H7 (cell line): ENCODE measurements at places on chromosomes 1 and 21. TPM values are rescaled to one million over a fixed set of nuclear protein-coding genes. Genes with fewer than 3 reads are reported as not detected.

- peak; percentile 42 for DNase-seq
These were observed 1.5 kb upstream of the KCNH1 start for GRCh38 chr1:211135342-211135950.

PRAMEF7 gene
- total RNA-seq, result not detected in 2 replicates

DNA sequence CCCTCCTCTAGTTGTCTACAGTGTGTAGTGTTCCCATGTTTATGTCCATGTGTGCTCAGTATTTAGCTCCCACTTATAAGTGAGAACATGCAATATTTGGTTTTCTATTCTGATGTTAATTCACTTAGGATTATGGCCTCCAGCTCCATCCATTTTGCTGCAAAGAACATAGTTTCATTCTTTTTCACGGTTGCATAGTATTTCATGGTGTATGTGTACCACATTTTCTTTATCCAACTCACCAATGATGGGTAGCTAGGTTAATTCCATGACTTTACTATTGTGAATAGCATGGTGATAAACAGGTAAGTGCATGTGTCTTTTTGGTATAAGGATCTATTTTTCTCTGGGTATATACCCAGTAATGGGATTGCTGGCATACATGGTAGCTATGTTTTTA is 67.0 kb downstream of the TBX19 start:
- DNase-seq, result no peak

- no peak for DNase-seq
These were observed 18.6 kb downstream of the EBNA1BP2 start for GRCh38 chr1:43153443-43153842.

FAM43B gene
- total RNA-seq, result 4.1 and 6.1 TPM in 2 replicates

DNA sequence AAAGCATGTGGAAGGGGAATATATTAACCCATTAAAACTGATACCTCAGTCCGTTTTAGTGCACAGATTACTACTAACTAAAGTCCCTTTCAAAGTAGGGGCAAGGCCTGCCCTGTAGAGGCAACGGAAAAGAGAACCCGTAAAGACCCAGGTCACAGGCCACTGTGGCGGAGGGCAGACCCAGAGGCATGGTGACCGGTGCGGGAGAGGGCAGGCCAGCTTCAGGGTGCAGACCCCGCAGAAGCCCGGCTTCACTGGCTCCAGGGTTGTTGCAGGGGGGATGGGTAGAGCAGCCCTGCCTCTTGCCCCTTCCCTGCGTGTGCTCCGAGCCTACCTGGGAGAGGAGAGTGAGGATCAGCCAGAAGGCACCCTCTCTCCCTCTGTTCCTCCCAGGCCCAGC is 17.7 kb downstream of the CNTN2 start:
- no peak for DNase-seq

GRCh38 chr1:904310-904950 is 19.3 kb upstream of the SAMD11 start:
- peak; percentile 97 for DNase-seq

DNA sequence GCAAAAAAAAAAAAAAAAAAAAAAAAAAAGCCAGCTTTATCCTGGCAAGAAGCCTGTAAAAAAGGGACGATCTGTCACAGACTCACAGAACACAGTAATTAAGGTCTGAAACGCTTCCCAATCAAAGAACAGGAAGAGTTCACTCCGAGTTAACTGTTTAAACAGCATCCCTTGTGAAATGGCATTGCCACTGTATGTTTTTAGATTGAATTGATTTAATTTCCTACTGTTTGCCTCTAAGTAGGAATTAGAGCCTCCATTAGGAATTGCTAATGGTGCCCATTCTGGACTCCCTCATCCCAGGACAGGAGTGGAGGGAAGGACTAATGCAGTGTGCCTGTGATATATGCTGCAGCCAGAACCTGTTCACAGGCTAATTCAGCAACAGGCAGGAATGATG is 370.8 kb downstream of the RWDD3 start:
- no peak for DNase-seq

GRCh38 chr1:153799016-153799415 is 23.8 kb downstream of the SLC27A3 start:
- peak; percentile 38 for DNase-seq

DNA sequence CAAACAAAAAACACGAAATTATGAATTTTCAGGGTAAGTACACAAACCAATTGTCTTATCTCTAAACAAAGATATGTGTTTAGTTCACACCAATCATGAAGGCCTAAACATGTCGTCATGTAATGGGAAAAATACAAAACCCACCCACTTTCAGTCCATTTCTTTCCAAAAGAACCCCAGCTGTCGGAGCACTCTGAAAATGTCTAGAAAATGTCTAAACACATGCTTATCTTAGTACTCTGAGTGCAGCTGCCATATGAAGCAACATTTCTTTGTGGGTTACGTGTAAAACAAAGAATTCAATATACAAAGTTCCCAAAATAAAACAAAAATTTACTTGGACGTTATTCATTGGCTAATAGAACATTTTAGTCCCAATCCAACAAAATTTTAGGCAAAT is 22.7 kb downstream of the SERBP1 start:
- no peak for DNase-seq

ZNF683 gene
- total RNA-seq, result not detected in 2 replicates

LCE1A gene
- not detected in 2 replicates for total RNA-seq

GRCh38 chr1:33123266-33123665 is 42.3 kb downstream of the AZIN2 start:
- no peak for DNase-seq
